ENCODE measurements at places on chromosomes 1 and 21.

- DNase-seq: no peak
Measured at GRCh38 chr1:2237773-2238172, 9.7 kb downstream of the SKI start.

- no peak for DNase-seq
Measured at GRCh38 chr1:84096176-84096575, 47.9 kb upstream of the PRKACB start.

- DNase-seq: no peak
Measured at GRCh38 chr1:234550341-234551031, 59.5 kb downstream of the IRF2BP2 start.

- no peak for DNase-seq
Measured at GRCh38 chr1:227733751-227734545, 1.2 kb downstream of the JMJD4 start.

- DNase-seq: no peak
Measured at GRCh38 chr21:17089091-17089491, 423.8 kb upstream of the CXADR start.

- no peak for DNase-seq
Measured at GRCh38 chr1:8520483-8520966, 202.6 kb downstream of the SLC45A1 start.

DNA sequence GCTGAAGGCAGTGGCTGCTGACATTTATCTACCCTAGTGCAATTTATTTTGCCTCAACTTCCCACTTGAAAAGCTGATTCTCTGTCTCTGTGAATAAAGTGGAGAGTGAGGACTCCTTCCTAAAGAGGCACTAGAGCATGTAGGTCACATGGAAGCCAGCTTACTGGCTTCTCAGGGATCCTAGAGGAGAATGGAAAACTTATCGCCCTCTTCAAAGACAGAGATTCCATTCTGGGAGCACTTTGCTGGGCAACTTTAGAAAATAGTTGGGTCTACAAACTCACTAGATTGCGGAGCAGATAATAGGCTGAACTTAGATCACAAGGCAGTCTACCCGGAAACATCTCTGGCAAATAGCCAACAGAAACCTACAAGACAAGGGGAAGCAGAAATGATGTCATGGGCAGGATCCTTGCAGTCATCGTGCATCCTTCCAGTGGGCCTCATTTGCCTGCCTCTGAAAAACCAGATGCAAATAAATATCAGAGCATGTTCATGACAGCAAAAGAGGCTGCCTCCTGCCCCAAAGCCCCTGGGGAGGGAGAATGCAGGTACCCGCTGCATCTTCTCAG is 104.8 kb upstream of the BARHL2 start:
- DNase-seq: no peak

GRCh38 chr1:150420560-150421265 is 56.8 kb downstream of the RPRD2 start:
- DNase-seq: no peak

DNA sequence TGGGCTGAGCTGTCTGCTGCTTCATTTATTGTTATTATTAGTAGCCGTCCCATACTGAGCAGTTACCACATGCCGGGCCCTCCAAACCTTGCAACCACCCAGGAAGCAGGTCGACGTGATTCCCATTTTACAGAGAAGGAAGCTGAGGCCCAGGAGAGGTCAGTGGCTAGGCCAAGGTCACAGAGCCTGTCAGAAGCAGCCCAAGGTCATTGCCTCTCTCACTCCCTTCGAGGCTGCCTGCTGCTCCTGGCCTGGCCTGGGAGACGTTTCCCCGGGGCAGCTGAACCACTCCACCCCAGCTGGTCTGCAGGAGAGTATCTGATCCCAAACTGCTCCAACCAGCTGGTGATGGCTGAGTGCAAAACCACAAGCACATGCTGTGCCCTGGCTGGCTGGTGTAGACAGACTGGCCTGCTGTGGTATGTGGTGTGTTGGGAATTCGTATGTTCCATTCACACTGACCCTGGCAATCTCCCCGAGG is 6.5 kb downstream of the PADI4 start:
- no peak for DNase-seq

GRCh38 chr1:155897746-155898145 is 13.4 kb downstream of the RIT1 start:
- no peak for DNase-seq
